ENCODE measurements at places on chromosomes 16 and 17.

GRCh38 chr17:43614561-43614960 lies 47.2 kb downstream of the MEOX1 start:
- DNase-seq = no peak

- DNase-seq = no peak
These were observed 4.2 kb downstream of the SLC2A4 start for GRCh38 chr17:7285679-7286078.

DNA sequence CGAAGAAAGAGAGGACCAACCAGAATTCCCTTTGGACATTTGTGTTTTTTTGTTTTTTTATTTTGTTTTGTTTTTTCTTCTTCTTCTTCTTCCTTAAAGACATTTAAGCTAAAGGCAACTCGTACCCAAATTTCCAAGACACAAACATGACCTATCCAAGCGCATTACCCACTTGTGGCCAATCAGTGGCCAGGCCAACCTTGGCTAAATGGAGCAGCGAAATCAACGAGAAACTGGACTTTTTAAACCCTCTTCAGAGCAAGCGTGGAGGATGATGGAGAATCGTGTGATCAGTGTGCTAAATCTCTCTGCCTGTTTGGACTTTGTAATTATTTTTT lies 3.6 kb downstream of the SOX9 start:
- no peak for DNase-seq

DNA sequence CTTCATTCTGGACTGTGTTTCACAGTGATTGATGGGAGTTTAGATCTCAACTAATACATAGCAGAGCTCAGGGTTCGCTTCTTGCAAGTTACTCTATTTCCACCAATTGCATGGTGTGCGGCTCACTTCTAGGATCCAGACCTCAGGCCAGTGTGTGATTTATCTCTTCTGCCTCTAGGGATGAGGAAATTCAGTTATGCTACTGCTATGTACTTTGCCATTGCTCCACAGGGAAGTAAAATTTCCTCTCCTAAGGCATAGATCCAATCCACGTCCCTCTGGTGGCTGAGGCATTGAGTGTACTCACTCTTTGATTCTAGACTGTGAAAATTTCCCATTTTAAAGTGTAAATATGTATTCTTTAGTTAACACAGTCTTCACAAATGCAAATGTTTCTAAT lies 214.1 kb downstream of the HS3ST3B1 start:
- no peak for DNase-seq

DNA sequence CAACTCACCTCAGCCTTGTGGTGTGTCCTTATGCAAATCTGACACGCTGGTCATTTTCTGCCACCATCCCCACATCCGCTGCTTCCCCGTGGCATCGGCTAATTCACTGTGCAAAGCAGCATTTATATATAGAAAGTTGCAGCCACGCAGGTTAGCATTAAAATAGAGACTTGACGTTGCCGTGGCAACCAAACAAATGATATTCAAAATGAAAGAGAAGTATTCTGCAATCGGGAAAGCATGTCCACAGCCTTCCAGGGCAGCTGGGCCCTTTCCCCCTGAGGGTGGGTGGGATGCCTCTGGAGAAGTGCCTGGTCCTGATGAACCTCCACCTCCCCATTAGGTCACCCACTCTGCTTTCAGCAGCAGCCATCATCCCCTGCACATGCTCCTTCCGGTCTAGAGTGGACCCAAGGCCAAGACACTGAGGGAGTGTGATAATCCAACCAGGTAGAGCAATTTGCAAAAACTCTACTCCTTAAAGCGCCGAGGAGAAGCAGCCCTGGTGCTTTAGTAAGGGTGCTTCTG lies 138.7 kb downstream of the GAS7 start:
- no peak for DNase-seq

DNA sequence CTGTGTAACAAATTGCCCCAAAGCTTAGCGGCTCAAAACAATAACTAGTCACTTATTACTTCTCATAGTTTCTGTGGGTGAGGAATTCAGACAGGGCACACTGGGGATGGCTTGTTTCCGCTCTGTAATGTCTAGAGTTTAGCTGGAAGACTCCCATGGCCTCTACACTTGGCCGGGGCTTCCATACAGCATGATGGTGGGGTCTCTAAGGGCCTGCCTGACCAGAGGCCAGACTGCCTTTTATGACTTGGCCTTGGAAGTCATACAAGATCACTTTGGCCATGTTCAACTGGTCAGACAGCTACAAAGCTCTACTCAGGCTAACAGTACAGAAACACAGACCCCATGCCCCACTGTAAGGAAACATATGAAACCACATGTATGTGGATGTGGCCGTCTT lies 8.2 kb downstream of the GLP2R start:
- DNase-seq = no peak

GRCh38 chr17:44229090-44229489 lies 9.6 kb upstream of the UBTF start:
- DNase-seq = no peak

- DNase-seq = no peak
These were observed 80.4 kb upstream of the IRX3 start for GRCh38 chr16:54366943-54367342.

DNA sequence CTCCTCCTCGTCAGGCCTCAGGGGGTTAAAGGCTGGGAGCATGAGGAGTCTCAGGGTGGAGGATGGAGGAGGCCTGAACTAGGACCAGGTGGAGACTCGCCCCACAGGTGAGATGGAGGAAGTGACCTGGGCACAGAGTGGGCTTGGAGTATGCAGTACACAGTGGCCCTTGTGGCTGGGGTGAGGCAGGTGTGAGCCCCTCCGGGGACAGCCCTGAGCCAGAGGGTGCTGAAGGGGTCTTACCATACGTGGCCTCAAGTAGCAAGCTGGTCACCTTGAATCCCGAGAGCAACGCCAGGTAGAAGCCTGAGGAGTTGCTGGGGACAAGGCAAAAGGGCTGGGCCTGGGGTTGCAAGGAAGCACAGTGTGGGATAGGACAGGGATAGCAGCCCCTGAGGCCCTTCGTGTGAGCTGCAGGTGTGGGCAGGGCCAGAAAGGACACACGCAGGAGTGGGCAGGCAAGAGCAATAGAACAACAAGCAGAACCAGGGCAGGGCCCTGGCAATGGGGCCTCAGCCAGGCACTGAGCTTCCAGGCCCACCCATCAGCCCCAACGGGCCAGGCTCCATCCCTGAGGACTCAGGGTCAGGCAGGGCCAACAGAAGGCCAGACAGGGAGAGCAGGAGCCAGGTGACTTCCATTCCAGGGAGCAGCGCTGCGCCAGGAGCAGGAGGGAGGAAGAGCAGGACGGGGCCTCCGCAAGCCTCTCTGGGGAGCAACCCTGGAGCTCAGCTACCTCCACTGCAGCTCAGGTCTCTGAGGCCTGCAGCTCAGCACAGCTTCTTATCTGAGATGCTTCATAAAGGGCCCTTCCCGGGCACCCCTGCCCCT lies 64.2 kb upstream of the TNRC6C start:
- no peak for DNase-seq

- DNase-seq = no peak
These were observed 20.9 kb downstream of the MRC2 start for GRCh38 chr17:62648251-62648955.

DNA sequence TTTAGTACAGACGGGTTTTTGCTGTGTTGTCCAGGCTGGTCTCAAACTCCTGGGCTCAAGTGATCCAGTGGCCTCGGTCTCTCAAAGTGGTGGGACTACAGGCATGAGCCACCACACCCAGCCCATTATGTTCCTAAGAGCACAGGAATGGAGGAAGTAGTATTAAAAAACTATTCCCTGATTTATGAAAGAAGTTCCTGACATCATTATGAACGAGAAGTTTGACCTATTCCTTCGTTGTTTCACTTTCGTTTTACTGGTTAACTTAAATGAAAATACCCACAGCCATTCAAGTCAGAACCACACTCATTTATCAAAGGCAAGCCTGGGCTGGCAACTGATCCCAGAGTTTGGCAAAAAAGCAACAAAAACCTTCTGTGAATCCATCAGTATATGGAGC lies 13.5 kb upstream of the CBX4 start:
- DNase-seq = no peak

DNA sequence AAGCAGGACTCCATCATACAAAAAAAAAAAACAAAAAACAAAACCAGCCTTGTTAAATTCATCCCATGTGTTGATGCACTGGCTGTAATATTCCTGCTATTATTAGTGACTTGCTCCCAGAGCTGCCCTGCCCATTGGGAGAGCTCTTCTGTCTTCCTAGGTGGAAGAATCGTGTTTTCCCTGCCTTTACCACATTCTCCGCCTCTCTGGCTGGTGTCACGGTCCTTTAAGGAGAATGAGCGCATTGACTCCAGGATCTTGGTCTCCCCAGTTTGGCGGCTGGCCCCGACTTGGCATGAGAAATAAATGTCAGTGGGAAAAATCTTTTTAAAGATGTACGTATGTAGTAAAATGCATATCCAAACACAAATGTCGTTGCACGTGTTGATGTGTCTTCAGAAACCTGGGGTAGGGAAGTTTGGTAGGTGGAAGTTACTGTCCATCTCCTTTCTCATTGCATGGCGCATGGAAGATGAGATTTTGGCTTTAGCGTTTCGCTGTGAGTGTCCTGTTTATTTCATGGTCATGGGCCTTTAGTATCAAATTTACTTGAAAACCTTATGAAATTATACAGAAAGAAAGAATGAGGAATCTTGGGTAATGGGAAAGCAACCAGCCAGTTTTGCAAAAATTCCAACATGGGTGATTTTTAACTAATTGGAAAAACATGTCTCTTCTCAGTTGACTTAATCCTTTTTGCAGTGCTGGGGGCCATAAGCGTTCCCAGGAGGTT lies 15.5 kb downstream of the RMI2 start:
- no peak for DNase-seq
